Stimulated activated CD4-positive, alpha-beta T cell treated with anti-CD3 and anti-CD28 coated beads, TNF-alpha, amount 100 ng/mL, for 48 hours (primary cell): ENCODE measurements at places on chromosomes 2 and 18.

GRCh38 chr2:112239862-112240261 lies 15.0 kb downstream of the ZC3H8 start:
- DNase-seq = no peak

- peak; percentile 90 for DNase-seq
These were observed 5.7 kb downstream of the PTMA start for GRCh38 chr2:231713730-231714638.

- DNase-seq = no peak
These were observed 135.6 kb upstream of the UNC80 start for GRCh38 chr2:209636076-209636475.

DNA sequence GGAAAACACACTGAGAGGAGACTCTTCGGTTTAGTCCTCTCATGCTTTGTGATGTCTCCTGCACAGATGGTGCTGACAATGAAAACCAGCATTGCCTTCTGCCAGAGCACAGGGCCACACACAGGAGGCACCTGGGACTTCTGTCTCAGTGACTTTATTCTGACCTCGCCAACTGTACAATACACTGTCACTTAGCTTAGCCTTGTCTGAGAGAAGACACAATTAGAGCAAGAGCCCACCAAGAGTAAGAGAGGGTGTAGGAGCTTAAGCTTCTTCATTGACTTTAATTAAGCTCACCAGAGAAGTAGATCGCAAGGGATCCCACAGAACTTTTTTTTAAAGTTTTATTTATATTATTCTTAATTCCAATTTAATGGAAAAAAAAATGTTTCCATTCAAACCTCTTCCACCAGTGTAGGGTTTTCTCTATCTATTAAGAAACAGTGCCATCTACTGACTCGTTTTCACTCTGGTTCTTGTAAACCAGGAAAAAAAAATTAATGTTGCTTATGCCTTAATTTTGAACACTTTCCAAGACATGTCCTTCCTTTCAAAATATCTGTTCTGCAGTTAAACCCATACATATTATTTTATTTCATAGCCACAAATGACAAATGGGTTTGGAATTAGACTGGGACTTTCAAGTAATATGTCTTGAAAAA lies 42.4 kb upstream of the DDX18 start:
- DNase-seq = no peak

- DNase-seq = peak; percentile 44
These were observed at the start of gene PSTPIP2 for GRCh38 chr18:46071653-46072375. TSS of gene PSTPIP2 (minus strand) at chr18:46072260. CDS start at chr18:46072188, 72 bp downstream.

DNA sequence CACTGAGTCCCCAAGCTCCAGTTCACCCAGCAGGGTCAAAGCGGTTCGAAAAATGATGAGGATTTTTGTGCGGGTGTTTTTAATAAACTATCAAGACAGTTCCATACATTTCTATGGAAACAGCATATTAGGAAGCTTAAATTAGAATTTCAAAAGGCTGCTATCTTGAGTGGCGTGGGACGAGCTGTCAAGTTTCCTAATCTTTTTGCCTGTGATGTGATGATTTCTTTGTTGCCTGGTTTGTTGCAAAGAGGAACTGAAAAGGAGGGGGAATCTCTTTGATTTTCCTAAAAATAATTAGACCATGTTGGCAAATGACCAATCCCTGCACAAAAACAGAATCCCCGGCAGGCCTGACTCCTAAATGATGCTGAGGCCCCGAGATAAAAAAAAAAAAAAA lies 66.1 kb upstream of the ATG16L1 start:
- no peak for DNase-seq

- DNase-seq = no peak
These were observed 90.6 kb downstream of the POU3F3 start for GRCh38 chr2:104944495-104944894.

DNA sequence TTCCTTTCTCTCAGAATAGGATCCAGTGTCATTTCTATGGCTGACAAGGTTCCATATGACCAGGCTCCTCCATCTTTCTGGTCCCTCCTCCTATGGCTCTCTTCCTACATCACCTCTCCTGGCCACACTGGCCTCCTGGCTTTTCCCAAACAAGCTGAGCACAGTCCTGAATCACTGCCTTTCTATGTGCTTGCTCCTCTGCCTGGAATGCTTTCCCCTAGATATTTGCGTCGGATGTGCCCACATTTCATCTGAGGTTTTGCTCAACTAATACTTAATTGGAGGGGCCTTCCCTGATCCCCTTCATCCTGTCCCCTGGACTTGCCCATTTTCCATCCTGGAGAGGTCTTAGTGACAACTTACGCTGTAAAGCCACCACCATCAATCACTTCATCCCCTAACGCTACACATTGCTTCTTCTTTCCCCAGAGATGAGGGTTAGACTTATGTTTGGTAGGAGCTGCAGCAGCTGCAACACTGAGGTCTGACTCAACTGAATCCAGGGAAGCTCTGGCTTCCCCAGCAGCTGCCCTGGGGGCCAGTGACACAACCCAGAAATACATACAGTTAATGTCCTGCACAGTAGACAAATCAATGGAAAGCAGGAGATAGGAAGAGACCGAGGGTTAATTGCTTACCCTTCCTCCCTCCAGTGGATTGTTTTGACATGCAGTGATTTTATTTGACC lies 42.9 kb downstream of the QPCT start:
- no peak for DNase-seq

- DNase-seq = no peak
These were observed 2.1 kb upstream of the HSBP1L1 start for GRCh38 chr18:79962311-79962710.

GRCh38 chr2:180991361-180991760 lies 11.0 kb downstream of the UBE2E3 start:
- DNase-seq = no peak

GRCh38 chr18:74683573-74683972 lies 85.9 kb downstream of the ZNF407 start:
- no peak for DNase-seq

DNA sequence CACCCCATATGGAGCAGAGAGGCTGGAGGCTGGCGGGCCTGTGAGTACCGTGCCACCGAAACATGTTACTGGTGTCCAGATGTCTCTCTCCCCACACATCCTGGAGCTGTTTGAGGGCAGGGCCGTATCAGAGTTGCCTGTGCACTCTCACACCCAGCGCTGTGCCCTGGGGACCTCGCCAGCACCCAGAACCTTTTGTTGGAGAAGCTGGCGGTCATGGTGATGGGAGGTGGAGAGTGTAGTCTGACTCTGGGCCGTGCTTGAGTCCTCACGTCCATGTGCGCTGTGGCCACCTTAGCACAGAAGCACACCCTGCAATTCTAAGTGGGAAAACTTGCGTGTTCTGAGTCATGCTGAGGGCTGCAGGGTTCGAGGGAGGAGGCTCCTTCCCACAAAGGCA lies 259.2 kb downstream of the NDUFA10 start:
- no peak for DNase-seq

- no peak for DNase-seq
These were observed 27.0 kb downstream of the CRYGD start for GRCh38 chr2:208097313-208097712.

DNA sequence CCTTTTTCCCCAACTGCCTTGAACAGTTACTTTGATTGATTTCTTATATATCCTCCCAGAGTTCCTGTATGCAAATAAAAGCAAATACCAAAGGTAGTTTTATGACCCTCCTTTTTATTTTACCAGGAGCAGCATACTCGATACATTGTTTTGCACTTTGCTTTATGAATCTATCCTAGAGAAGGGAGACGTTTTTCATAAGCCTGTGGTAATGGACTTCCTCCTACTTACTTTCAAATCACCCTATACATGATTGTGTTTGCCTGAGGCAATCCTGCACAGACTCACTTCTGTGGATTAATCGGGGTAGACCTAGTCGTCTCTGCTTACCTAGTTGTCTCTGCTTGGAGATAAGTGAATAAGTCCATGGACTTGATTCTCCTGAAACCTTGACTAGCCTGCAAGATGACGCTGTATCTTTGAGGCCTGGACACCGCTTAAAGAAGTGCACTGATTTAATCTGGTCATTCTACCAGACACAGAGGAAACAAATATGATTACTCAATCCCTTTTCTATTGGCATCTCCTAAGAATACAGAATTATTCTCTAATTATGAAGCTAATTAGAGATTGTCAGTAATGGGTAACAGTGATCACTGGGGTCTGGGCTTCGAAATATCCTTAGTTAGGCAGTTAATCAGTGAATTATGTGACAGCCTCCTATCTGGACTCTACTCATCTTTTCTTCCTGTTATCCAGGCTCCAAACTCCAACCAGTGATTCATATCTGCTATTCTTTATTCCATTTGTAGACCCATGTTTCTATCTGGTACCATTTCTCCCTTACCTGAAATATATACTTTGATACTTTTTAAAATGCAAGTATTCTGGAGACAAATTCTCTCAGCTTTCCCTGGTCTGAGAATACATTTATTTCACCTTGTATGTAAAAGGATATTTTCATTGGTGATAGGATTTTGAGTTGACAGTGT lies 447.4 kb upstream of the TRIB2 start:
- no peak for DNase-seq

DNA sequence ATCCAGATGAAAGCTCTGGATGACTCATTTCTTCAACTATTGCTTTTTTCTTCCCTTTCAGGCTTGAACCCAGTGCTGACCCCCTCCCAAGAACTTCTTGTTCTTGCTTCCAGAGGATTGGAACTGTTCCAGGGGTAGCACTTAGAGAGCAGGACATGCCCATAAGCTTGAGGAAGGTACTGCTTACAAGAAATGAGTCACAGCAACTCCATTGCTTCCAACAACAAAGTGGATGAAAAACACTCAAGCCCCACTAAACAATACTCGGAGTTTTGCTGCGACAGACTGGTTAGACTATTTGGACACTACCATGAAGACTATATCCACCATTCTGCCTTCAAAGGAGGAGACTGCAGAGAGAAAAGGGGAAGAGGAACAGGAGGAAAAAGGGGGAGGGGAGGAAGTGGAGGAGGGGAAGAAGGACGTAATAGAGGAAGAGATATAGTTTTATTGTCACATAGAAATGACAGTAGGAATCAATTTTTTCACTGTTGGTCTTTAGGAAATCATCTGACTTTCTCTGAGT lies 1.6 kb upstream of the EPC2 start:
- no peak for DNase-seq

- no peak for DNase-seq
These were observed 48.1 kb upstream of the HPCAL1 start for GRCh38 chr2:10254373-10255188.
